ENCODE measurements at places on chromosomes 2 and 18.

DNA sequence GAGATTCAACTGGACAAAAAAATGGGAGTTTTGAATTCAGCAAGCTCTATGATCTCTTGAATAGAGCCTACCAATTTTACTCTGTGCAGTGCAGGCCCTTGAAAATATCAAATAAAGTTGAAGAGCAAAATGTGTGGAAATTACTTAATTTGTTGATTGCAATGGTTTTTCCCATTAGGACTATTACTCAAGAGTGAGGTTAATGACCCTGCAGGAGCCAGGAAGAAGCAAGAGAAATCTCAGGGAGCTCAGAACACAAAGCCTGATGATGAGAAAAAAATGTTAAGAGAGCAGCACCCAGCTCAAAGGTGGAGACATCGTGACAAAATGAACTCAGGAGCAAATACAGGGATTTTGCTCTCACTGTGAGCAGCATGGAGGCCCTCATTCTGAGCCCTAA is 337.6 kb upstream of the TRIB2 start:
- no peak for DNase-seq

GRCh38 chr2:224309176-224309575 is 92.7 kb downstream of the FAM124B start:
- DNase-seq, result no peak

DNA sequence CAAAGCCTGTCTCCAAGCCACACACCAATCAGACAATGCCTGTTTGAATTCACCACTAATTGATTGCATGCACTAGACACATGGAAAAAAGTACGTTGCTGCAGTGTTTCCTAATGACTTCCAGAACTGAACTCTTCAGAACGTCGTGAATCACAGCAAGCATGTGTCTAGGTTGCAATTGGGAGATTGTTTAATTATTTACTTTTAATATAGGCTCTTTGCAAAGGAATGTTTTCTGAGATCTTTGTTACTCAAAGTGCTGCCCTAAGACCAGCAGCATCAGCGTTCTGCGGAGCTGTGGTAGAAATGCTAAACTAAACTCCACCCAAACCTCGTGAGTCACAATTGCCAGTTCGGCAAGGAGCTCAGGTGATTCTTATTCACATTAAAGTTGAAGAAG is 52.7 kb upstream of the CCDC68 start:
- DNase-seq, result no peak

DNA sequence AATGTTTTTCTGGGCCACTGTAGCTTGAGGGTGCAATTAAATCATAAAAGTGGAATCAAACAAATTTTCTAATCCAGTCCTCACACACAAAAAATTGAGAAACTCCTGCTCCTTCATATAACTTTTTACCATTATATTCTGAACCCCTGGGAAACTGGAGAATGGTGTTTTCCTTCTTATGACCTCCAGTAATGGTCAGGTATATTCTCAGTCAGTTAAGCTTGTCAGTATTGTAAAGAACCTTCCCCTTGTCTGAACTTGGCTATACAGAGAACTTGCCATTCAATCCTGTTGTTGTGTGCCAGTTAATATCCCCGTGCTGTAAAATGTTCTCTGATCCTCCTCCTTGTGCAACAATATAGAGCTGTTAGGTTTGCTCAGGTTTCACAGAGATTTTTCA is 39.5 kb downstream of the ZNF804A start:
- DNase-seq, result no peak
